ENCODE measurements at places on chromosomes 1 and 21.

DNA sequence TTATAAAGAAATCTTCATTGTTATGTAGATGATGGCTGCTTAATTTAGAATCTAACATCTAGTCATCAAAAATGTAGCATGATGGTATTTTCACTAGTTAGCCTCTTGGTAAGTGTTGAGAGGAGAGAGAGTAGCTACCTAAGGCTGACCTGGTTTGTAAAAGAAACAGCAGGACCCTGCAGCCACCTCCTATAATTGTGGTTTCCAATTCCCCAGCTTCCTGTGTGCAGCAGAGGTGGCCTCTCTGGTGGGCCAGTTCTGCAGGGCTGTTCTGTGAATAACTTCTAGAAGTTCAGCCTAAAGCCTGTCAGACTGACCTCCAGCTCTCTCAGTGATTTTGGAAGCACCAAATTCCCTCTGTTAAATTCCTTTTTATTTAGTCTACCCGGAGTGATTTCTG lies 246.4 kb upstream of the LRRC7 start:
- no peak for DNase-seq

DNA sequence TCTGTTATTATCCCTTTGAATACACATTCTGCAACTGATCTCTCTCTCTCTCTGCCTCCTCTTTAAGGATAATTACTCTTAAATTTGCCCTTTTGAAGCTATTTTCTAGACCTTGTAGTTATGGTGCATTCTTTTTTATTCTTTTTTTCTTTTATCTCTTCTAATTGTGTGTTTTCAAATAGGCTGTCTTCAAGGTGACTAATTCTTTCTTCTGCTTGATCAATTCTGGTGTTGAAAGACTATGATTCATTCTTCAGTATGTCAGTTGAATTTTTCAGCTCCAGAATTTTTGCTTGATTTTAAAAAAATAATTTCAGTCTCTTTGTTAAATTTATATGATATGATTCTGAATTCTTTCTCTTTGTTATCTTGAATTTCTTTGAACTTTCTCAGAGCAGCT lies 95.6 kb upstream of the GPR52 start:
- DNase-seq: no peak

- DNase-seq: no peak
These were observed 41.1 kb upstream of the RUNX3 start for GRCh38 chr1:24970926-24971875.

GRCh38 chr1:108043707-108044106 lies 78.7 kb upstream of the VAV3 start:
- no peak for DNase-seq

All from Panc1 (cell line).